Stimulated activated CD4-positive, alpha-beta T cell treated with anti-CD3 and anti-CD28 coated beads, Interleukin-15, amount 100 ng/mL, for 1 hour (primary cell): ENCODE measurements at places on chromosomes 2 and 18.

- DNase-seq: no peak
Observed at GRCh38 chr2:217799563-217800432, 203.0 kb downstream of the TNS1 start.

DNA sequence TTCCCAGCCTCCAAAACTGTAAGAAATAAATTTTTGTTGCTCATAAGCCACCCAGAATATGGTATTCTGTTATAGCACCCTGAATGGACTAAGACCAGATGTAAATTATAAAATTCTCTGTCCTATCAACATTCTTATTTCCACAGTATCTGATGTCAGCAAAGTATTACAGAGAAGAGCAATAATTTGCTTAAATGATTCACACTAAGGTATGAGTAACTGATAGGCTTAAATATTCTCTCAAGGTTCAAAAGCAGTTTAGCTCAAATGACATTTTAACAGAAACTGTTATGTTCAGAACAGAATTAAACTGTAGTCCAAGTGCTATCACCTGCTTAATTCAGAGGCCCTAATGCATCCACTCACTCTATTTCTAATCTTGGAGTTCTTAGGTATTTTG is 12.8 kb downstream of the SESTD1 start:
- no peak for DNase-seq

DNA sequence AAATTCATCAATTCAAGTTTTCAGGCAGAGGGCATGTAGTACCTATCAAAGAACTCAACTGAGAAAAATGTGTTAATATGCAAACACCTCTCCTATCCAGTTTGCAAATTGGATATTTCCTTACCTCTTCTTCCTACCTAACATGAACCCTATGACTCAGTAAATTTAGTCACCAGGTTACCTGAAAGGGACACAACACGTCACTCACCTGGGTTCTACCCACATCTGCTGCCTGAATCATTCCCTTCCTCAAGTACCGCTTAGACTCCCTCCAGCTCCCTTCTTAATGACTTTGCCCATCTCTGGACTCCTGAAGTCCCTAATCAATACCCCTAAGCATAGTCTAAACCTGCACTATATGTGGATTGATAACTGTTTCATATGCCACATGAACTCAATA is 10.4 kb downstream of the ANKRD44 start:
- no peak for DNase-seq

- no peak for DNase-seq
Observed at GRCh38 chr2:187985195-187985594, 306.5 kb upstream of the GULP1 start.

- no peak for DNase-seq
Observed at GRCh38 chr2:216789081-216789480, 70.8 kb downstream of the TNP1 start.

GRCh38 chr2:227022608-227023007 is 141.4 kb downstream of the COL4A4 start:
- DNase-seq: no peak

- no peak for DNase-seq
Observed at GRCh38 chr2:18519914-18520450, 40.5 kb downstream of the RDH14 start.

GRCh38 chr2:98383166-98383565 is 36.9 kb downstream of the CNGA3 start:
- no peak for DNase-seq

DNA sequence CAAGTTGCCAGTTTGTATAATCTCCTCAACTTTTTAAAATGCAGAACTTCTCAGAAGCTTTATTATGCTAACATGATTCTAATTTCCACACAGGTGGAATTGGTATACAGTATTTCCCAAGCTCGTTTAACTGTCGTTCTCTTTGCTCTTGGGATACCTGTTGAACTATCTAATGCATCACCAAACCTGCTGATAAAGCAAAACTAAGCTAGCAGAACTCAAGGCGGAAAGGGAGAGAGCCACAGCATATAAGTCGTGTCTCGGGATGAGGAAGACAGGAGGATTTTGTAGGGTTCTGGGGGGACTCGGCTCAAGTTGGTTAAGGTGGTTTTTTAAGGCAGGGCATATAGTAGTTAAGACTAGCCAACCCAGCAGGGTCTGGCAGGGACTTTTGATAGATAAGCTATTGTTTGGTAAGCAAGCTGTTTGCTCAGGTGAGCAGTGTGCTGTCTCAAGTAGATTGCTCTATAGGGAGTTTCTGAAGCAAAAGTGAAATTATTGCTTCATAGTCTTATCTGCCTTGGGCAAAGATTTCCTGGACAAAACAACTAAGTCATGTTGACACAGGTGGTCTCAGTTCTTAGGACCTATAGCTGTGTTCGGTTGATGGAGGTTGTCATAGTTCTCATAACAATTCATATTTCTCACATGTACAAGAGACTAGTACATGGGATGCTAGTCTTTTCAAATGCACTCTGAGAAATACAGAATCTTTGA is 28.2 kb upstream of the CHRNA1 start:
- no peak for DNase-seq

DNA sequence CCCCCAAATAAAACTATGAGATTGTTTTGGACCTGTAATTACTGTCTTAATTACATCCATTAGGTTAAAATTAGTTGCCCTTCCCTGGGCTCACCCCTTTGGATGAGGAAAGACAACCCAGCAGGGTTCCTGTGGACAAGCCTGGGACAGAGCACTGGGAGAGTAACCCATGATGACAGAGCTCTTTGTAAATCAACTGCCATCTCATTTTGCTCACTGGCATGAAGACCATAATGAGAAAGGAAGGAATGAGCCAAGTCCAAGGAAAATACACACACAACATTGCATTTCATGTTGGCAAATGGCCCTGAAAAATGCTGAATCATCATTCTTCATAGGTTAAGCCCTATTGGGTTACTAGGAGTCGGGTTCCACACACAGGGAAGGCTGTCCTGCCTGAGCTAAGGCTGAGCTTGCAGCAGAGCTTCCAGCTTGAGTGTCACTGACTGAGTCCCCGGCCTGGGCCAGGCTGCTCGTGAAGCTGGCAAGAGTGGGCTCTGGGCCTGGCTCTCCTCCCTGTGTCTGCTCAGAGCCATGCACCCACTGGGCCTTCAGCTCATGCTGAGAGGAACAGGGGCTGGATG is 94.1 kb upstream of the ACAA2 start:
- no peak for DNase-seq

- DNase-seq: no peak
Observed at GRCh38 chr2:113812204-113812603, 55.8 kb upstream of the SLC35F5 start.

DNA sequence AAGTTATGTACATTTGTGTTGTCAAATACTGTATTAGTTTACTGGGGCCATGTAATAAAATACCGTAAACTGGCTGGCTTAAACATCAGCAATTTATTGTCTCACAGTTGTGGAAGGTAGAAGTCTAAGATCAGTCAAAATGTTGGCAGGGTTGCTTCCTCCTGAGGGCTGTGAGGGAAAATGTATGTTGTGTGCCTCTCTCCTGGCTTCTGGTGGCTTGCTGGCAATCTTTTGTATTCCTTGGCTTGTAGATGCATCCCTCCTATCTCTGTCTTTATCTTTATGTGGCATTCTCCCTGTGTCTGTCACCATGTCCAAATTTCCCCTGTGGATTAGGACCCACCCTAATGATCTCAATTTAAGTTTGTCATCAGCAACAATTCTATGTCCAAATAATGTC is 37.0 kb upstream of the SLC30A6 start:
- no peak for DNase-seq
